ENCODE measurements at places on chromosomes 12 and 14.

DNA sequence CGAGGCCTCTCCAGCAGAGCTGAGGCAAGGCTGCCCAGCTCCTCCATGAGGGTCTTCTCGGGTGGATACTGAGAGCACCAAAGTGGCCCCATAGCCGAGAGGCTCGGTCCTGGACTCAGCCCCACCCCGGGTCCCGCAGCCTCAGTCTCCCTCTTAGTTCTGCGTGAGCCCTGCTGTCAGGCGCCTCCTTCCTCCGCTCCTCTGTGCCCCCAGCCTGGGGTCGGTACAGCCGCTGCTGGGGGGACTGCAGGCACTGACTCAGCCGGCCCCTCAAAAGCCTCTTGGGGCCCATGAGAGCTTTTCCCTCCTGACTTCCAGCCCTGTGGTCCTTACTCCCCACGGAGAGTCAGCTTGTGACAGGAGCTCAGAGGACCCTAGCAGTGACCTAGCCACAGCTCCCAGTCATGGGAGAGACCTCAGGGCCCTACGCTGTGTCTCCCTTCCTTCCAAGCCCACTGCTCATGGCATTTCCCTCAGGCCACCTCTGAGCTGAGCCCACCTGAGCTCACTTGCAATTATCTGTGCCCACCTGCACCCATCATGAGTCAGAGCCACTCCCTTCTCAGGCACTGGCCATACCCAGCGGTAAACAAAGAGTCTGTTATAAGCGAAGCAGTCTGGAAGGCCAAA, 295.0 kb upstream of the RTL1 start:
- DNase-seq: no peak

- no peak for DNase-seq
Measured at GRCh38 chr14:74712499-74713394, at the start of the genes AREL1 and FCF1. TSS of gene AREL1 (minus strand) at chr14:74713080. CDS start at chr14:74685615, 27,465 bp downstream. TSS of gene FCF1 (plus strand) at chr14:74713144. CDS start at chr14:74713198, 54 bp downstream.

GRCh38 chr14:65356327-65356836, 56.1 kb upstream of the FUT8 start:
- DNase-seq: no peak

GRCh38 chr12:56616244-56616643, 13.9 kb downstream of the BAZ2A start:
- DNase-seq: no peak

DNA sequence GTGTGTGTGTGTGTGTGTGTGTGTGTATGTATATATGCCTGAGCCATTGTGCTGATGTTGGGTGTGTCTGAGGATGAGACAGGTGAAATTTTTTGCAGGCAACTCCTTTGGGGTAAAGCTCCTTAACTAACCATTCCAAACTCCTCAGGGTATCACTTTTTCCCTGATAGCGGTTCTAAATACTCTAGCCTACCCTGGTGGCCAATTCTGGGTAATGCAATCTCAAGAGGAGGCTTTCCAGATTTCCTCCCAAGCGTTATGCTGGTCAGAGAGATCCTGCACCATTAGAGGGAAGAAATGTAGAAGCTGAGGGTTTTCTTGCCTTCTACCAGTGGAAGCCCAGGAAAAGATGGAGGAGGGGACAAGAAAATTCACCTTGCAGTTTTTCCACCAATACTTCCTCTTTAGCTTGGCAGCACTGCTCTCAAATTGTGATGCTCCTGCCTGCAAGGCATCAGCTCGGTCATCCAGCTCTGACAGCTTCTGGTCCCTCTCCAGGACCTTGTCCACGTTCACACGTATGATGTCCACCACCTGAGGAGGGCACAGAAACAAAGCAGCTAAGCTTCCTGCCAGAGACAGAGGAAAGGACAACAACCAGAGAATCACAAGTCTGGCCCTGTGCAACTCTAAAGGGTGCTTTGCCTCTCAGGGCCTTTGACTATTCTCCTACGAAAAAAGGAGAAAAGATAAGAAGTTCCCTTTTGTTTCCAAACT, 4.9 kb downstream of the VAMP1 start:
- DNase-seq: peak; percentile 26

DNA sequence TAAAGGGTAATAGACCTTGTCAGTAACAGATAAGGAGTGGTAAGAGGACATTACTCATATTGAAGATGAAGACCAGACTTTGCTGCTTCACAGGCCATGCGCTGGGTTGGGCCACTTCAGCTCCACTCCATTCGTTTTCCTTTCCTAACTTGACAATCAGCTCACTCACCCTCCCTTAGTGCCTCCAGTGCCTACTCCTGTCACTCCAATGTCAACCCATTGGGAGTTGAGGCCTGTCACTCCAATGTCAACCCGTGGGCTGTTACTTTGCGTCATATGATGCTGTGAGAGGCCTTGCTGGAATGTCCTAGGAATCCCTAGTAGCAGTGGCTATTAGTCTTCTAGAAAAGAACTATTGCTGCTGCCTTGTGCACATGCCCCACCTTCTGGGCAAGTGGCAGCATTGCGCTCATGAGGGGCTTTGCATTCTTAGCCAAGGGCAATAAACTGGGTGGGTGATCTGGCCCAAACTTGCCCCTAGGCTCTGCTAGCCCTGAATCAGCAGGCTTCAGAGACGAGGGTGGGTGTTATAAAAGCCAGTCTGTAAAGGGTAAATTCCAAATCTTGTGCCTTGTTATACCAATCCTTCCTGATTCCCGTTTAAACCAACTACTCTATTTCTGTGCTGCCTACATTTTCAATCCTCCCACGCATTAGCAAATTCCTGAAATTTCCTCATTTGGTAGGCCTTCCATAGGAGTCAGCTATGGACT, 36.1 kb downstream of the BAZ2A start:
- DNase-seq: peak; percentile 73

- no peak for DNase-seq
Measured at GRCh38 chr14:92247947-92248346, 75.0 kb upstream of the SLC24A4 start.

Data from SW 1271 (cell line).